ENCODE measurements at places on chromosomes 1 and 21.

DNA sequence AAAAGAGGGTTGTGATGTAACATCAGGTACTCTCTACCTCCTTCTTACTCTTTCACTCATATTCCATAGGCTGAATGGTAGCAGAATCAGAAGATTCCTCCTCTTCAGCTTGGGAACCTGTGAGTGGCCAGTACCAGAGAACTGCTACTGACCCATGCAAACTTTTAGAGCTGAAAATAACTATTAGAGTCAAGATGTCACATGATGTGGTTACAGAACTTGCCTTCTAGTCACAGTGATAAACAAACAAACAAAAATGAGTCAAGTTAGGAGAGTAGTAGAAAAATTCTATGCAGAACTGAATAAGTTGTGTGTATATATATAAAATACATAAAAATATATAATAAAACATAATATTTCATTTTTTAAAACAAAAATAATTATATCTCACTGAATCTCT is 47.6 kb upstream of the RGS1 start:
- no peak for DNase-seq

- no peak for DNase-seq
Measured at GRCh38 chr1:230509281-230509977, 83.3 kb upstream of the PGBD5 start.

DNA sequence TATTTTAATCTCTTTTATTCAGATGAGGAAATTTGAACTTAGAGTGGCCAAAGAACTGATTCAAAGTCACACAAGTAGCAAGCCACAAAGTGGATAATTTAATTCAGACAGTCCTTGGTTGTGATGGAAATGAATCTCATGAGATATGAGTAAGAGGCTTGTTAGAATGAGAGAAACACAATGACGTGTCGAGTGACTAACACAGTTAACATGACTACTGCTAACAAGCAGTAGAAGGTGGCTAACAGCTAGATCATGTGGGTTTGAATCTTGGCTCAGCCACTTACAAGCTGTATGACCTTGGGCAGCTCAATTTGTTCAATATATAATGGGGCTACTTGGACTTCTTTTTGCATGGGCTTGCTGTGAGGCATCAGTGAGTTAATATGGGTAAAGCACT is 104.5 kb upstream of the LMO4 start:
- no peak for DNase-seq

GRCh38 chr21:37877171-37877570 is 39.1 kb downstream of the KCNJ6 start:
- DNase-seq, result no peak

DNA sequence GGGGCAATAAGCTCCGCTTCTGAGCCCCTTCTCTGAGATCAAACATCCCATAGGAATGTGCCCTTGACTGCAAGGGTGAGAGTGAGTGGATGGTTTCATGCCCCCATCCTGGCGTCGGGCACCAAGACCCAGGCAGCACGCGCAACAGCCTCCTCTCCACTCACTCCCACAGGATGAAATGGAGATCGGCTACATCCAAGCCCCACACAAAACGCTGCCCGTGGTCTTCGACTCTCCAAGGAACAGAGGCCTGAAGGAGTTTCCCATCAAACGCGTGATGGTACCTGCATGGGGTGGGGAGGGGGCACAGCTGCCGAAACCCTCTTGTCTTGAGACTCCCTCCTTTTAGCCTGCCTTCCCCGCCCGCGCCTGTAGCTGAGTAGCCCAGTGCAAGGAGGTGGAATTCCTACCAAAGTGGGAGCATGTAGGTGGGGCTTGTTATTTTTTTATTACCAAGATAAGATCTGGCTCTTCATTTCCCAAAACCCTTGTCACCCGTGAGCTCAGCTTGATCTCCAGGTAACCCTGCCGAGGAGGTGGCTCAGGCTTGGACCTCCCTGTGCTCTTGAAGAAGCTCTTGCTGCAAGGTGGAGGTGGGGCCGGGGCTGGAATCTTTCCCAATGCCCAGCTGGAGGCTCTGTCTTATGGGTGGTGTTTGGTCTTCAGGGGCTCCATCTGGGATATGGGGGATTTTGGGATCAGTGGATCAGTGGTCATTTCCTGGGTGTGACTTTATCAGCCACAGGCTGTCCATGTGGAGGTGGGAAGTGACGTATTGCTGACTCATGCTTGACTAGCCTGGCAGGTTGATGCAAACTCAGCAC is 24.0 kb upstream of the PADI6 start:
- DNase-seq, result no peak

GRCh38 chr1:24692351-24692980 is 49.4 kb downstream of the SRRM1 start:
- DNase-seq, result no peak

GRCh38 chr21:39657091-39657689 is 44.5 kb downstream of the B3GALT5 start:
- DNase-seq, result no peak

GRCh38 chr1:19815801-19816736 is 986 bp upstream of the RNF186 start:
- no peak for DNase-seq

DNA sequence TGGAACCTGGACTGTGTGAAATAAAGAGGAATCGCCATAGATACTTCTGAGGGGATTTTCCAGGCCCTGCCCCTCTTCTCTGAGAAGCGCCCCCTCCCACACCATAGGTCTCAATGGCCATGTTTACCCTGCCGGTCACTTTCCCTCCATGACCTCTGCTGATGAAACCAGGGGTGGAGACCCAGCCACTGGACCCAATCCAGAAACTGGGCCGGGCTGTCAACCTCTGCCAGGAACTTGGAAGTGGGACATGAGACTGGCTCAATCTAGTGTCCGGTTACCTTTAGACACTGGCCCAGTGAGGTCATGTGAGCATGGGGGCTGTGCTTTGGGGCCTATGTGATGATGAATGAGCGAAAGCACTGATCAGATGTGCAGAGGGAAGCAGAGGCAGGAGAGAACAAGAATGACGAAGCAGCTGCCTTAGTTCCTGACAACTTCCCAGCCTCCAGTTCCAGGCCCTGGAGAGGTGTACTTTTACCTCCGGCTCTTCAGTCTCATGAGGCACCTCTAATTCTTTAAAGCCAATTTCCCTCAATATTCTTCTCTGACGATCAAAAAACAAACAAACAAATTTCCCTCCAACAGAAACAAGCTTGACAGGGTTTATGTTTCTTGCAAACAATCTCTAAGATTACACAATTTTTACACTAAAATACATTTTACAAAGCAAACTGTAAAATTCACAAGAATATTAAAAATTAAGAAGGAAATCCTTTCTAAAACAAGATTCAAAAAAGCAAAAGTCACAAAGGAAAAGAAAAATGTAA is 4.9 kb downstream of the ASAP3 start:
- DNase-seq, result no peak

GRCh38 chr1:86704972-86705664 is 742 bp downstream of the SH3GLB1 start:
- DNase-seq, result peak; percentile 30

DNA sequence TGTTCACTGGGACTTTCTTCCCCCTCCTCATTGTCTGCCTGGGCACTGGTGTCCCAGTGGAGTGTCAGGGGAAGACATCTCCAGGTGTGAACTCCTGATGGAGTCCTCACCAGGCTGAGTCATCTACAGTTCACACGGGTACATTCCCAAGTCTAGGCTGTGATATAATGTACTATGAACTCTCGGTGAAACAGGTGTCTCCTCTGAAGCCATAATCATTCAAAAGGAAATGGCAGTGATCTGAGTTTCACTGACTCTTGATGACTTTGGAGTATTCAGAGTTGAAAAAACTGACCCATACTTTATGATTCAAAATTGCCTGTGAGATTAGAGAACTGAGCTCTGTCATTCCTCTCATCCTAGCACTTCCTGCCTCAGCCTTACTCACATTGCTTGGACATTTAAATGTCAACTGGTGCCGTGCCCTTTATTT is 9.1 kb downstream of the LAMC2 start:
- no peak for DNase-seq

DNA sequence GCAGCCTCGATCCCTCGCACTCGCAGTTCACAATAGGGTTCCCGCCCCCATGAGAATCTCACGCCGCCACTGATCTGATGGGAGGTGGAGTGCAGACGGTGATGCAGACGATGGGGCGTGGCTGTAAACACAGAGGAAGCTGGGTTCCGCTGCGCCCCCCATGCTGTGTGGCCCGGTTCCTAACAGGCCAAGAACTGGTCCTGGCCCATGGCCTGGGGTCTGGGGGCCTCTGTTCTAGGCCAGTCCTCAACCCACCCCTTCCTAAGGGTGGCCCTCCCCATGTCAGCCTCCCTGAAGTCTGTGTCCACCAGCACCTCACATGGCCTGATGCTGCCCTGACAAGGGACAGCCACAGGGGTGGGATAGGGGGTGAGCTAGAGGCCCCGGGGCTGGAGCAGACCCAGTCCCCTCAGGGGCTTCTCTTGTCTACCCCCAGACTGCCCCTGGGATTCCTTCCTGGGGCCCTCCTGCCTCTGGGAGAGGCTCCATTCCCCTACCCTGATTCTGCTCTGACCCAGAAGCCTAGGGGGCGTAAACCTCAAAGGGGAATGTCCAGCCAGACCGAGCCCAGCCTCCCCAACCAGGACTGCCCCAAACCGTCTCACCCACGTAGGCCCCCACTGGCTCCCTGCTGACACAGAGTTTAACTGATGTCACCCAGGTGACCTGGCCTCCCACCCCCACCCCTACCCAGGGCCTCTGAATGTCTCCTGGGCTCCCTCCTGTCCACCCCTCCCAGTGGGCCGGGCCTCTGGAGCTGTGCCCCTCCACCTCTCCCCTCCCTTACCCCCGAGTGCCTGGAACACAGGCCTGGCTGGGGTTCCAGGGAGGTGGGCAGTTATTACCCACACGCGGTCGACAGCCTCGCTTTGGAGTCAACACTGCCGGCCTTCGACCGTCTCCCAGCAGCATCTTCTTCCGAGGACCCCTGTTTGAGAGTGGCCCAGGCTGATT is 14.8 kb upstream of the ARHGEF16 start:
- DNase-seq, result no peak

DNA sequence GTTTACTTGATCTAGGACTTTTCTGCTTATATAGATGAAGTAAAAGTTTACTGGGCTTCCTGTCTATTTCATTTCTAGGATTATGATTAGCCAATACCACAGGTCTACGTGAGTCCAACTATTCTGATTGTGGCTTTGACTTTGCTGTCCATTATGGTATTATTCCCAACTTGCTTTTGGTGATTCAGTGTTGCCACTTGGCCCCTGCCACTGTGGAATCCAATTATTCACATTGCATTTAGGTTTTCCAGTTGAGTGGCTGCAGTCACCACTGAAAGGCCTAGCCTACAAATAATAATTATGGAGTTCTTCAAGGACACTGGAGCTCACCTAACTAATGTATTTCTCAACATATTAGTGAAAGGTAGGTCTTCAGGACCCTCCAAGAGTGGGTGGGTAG is 574.3 kb upstream of the USP24 start:
- no peak for DNase-seq

DNA sequence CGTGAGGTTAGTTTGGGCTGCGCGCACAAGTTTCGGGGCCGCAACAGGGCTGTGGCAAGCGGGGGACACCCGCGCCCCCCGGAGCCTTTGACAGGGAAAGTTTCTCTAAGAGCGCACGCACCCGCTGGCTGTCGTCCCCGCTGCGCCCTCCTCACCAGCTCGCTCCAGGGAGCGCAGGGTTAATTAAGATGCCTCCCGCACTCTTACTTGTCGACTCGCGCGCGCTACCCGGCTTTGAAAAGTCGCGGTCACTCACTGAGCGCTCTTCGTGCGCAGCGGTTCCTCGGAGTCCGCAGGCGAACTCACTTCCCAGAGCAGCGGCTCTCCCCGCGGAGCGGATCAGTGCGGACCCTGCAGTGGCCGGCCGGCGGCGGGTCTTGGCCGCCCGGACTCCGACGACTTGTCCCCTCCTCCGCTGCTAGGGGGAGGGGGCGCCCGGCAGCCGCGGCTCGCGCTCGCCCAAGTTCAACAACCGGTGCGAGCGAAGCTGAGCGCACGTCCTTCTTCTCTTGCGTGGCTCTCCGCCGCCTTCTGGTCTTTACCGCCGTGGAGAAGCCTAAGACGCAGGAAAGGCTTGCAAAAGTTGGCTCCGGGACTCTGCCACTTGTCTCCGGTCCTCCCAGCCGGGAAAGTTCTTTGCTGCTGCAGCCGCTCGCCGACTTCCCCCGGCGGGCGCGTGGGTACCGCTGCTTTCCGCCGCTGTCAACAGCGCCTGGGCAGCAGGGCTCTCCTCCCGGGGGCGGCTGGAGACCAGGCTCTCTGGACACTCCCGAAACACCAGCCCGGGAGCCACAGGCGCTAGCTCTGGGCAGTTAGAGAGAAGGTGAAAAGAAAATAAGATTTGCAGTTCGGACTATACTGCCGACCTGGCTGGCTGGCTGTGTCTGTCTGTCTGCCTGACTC is 506 bp downstream of the JUN start:
- DNase-seq, result no peak

DNA sequence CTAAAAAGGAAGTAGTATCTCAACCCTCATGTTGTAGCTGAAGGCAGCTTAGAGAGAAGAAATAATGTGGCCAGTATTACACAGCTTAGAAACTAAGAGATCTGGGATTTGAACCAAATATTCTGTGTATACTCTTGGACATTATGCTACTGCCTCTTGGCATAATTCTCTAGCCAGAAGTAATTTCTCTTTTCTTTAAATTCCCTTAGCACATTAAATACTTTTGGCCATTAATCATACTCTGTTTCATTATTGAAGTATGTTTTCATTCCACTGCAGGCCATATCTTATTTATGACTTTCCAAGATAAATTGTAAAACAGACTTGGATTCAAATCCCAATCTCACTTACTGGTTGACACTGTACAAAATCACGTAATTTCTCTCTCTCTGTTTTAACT is 181.3 kb upstream of the SPAG17 start:
- DNase-seq, result no peak

- DNase-seq, result no peak
Measured at GRCh38 chr1:64574301-64574700, 104.4 kb downstream of the CACHD1 start.

- no peak for DNase-seq
Measured at GRCh38 chr1:21366288-21366687, 73.6 kb upstream of the NBPF3 start.

GRCh38 chr1:178470411-178470960 is 26.3 kb downstream of the CLEC20A start:
- DNase-seq, result peak; percentile 31

DNA sequence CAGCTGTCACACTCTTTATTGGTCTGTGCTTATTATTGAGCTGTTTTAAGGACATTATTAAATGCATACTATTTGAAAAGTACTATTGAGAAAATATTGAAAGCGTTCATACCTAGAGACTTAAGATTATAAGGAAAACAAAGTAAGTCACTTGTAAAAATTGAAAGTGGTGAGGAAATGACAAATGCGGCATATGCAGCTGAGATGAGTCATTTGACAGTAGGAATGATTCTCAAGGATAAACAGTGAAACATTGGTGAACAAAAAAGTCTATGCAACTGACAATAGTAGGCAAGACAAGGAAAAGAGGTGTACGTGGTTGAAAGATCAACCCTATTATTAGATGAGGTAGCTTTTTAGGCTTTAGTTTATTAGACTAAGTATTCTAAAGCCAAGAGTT is 82.6 kb upstream of the MAP10 start:
- DNase-seq, result no peak

GRCh38 chr1:214842856-214843255 is 239.7 kb upstream of the KCNK2 start:
- DNase-seq, result no peak
